Aorta (tissue), 5 donors: ENCODE measurements at places on chromosomes 7 and 10.

GRCh38 chr10:89029785-89030437 is 39.3 kb downstream of the FAS start:
- peak; percentile 85 for DNase-seq

DNA sequence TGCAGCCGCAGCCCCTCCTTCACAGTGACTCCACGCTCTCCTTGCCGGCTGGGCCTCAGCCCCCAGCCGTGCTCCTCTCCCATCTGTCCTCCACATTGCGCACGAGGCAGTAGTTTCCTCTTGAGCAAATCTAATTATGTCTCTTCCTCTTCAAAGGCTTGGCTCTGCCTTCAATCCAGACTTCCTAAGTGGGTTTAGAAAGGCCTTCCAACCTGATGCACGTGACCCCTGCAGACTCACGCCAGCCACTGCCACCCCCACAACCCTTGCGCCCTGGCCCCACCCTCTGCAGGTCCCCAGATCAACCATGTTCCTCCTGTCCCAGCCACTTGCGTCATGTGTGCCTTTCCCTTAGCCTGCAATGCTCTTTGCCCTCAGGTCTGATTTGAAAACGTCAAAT is 75.0 kb upstream of the ADAM12 start:
- DNase-seq = no peak

GRCh38 chr10:114061148-114061547 is 17.5 kb downstream of the ADRB1 start:
- DNase-seq = no peak

DNA sequence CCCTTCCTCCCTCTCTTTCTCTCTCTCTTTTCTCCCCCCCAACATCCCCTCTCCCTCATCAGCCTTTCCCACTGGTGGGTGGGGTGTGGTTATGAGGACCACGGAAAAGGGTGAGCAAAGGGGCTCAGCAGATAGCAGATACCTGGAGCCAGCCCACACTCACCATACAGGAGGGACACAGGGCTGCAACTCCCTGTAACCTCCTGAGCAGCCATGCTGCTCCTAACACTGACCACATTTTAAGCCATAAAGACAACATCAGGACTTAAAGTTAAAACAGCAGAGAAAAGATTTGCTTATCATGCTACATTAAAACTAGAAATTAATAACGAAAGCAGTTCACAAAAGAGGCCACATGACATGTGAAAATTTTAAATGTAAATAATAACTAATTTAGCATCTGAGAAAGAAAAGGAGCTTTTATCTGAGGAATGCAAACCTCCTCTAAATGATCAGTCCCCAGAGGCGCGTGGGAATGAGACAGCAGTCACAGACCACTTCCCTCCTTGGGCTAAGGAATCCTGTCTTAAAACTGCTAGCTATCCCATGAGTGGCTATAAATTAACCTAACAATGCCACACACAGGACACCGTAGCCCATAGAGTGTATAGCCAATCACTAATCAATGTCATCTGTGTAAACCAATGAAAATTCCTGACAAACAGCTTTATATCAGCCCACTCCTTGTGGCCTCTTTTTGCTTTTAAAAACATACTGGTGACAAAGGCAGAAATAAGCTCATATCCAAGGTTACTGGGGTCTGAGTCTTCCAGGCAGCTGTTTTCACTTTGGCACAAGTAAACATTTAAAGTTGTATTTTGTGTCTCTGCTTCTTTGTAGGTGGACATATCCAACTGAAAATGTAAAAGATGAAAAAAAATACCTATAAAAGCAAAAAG is 33.3 kb downstream of the PKD1L1 start:
- DNase-seq = no peak

DNA sequence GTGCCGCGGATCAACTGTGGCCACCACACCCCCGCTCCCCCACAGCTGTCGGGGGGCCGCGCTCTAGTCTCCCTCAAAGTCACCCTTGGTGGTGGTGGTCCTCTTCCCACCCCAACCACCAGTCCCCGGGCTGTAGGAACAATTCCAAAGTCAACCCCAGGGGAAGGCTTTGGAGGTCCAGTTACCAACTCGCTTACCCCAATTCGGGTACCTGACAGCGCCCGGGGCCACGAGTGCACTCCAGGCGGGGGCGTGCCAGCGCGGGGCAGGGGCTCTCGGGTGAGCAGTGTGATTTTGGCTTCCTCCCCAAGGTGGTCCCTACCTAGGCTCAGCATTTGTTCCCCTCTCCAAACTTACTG is 584 bp upstream of the ZMIZ1 start:
- peak; percentile 80 for DNase-seq
